Naive B cell (primary cell): ENCODE measurements at places on chromosomes 5 and 9.

- DNase-seq: no peak
These were observed 52.1 kb upstream of the ARL15 start for GRCh38 chr5:54362434-54362833.

DNA sequence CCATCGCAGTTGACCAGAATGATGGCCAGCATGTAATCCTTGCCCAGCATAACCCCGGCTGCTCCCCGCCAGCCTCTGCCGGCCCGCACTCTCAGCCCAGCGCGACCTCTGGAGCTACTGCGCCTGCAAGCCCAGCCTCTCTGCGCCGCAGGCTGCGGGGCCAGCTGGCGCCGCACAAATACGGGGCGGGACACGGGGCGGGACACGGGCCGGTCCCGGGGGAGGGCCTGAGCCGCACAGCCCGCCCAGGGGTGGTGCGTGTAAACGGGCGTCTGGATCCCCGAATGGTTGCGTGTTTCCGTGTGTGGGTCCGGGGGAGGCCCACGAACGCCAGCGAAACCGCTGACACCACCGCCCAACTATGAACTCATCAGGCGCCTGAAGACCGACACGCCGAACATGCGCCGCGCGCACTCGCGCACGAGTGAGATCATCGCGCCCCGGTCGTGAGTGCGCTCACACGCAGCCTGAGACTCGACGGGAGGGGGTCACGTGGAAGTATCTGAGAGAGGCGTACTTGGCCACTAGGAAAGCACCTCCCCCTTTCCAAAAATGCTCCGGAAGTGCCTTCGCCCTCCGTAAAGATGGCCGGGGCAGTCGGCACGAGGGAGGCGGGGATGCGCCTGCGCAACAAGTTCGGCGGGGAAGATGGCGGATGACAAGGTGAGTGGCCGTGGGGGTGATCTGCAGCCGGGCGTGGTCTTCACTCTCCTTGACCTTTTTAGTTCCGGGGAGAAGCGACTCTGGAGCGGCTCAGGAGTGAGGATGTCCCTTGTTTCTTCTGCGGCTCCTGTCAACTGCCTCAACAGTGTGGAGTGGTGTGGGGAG, at the start of the genes APBB3 and SLC35A4:
APBB3 (minus strand) TSS at position 403 of the 828 bp plus-strand sequence; CDS start at position 50, 353 bp downstream.
SLC35A4 (plus strand) TSS at position 633 of the 828 bp plus-strand sequence. CDS start 2,342 bp downstream, outside the sequence.
- DNase-seq: peak; percentile 98

DNA sequence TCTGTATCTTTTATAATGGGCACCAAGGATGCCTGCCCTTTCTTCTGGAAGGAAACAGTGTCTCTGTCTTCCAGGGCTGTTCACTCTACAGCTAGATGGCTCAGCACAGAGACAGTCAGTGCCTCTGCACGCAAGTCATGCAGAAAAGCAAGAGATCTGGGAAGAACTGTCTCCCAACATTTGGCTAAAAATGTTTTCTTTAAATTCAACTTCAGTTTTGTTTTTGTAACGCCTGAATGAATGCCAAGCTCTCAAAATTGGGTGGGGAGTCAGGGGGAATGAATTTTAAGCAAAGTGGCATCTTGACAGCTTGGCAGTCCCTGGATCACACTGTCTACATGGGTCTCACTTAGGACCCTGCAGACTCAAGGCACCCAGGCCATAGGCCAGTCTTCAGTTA, 12.6 kb downstream of the OLFML2A start:
- DNase-seq: no peak

GRCh38 chr5:179729727-179730126, 2.9 kb upstream of the MAML1 start:
- DNase-seq: no peak

DNA sequence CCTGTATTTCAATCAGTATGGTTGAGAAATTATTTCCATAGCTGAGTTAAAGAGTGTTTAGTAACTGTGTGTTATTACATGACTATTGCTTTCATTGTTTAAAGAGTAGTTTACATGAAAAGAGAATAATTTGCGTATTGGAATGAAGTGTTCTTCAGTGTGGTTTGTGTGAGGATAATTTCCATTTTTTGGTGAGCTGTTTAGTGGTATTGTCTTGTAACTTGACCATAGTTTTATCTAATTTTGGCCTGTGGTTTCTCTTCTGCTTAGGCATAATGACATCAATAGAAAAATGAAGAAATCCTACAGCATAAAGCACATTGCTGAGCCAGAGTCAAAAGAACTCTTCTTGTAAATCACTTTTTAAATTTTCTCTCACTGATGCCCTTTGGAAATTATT, 151.2 kb downstream of the SNCAIP start:
- no peak for DNase-seq

GRCh38 chr9:126451316-126451885, 124.8 kb downstream of the MVB12B start:
- DNase-seq: no peak

- DNase-seq: no peak
These were observed 125.9 kb upstream of the SARDH start for GRCh38 chr9:133864011-133864410.

- DNase-seq: no peak
These were observed 200.6 kb downstream of the DCP2 start for GRCh38 chr5:113177225-113177624.

- no peak for DNase-seq
These were observed 7.9 kb upstream of the ZNF608 start for GRCh38 chr5:124754206-124754927.

DNA sequence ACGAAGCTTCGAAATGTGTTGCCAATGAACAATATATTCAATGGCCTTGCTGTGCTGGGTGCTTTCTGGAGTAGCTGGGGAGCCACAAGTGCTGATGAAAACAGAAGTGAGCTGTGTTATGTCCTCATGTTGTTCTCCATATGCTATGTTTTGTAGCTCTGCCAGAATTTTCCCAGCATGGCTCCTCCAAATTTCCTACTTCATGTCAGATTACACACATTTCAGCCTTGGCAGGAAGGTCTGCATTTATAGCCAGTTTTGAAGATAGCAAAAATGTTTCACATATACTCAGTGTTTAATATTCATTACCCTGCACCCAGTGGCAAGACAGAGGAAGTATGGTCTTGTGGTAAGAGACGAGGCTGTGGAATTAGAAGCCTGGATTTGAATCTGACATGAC, 22.6 kb upstream of the NMUR2 start:
- no peak for DNase-seq

- no peak for DNase-seq
These were observed 136.9 kb downstream of the DIRAS2 start for GRCh38 chr9:90505695-90506094.

DNA sequence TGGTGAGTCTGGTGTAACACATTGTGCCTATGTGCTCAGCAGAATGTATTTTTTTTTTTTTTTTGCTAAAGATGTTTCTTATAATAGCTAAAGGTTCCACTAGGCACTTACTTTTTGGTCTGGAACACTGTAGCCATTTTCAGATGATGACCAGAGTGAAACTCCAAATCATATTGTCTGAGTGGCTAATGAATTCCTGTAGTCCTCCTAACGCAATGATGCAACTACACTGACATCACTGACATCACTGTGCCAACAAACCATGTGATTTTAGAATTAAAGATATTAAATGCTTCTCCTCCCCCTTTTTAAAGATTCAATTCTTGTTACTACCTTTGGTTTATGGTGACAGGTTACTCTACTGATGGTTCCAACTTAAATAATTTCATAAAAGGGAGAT, 28.8 kb downstream of the JAKMIP2 start:
- no peak for DNase-seq

- DNase-seq: no peak
These were observed 13.9 kb downstream of the MROH2B start for GRCh38 chr5:41057231-41057630.

- DNase-seq: no peak
These were observed 311.2 kb downstream of the TRIM32 start for GRCh38 chr9:116998305-116998704.

DNA sequence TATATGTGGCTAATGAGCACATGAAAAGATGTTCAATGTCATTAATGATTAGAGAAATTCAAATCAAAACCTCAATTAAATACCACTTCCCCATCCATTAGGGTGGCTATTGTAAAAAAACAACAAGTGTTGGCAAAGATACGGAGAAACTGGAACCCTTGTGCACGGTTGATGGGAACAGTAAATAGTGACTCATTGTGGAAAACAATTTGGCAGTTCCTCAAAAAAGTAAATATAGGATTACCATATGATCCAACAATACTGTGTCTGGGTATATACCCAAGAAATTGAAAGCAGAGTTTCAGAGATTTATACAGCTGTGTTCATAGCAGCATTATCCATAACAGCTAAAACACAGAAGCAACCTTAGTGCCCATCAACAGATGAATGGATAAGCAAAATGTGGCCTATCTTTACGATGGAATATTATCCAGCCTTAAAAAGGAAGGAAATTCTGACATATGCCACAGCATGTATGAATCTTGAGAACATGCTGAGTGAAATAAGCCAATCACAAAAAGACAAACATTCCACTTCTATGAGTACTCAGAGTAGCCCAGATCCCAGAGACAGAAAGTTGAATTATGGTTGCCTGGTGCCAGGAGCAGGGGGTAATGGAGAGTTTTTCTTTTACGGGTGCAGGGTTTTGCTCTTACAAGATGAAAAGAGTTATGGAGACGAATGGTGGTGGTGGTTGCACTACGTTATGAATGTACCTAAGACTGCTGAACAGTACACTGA, 41.4 kb upstream of the LRRC14B start:
- DNase-seq: no peak

DNA sequence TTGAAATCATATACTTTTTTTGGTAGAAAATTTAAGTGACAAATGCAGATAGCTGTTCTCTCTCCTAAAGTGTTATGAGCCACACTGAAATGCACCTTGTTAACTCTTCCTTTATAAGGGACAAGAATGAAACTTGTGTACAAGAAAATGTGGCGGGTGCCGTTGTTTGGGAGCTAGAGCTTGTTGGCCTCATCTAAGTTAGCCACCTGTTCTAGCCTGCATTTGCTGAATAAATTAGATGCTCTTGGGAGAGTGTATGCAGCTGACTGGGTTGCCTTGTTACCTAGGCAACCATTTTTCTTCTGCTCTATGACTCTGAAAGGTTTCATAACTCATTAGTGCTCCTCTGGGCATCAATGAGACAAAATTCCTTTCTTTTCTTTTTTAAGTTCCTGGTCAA, 174.3 kb downstream of the TAF11L14 start:
- no peak for DNase-seq

GRCh38 chr5:137462816-137463520, 36.2 kb downstream of the SPOCK1 start:
- no peak for DNase-seq

DNA sequence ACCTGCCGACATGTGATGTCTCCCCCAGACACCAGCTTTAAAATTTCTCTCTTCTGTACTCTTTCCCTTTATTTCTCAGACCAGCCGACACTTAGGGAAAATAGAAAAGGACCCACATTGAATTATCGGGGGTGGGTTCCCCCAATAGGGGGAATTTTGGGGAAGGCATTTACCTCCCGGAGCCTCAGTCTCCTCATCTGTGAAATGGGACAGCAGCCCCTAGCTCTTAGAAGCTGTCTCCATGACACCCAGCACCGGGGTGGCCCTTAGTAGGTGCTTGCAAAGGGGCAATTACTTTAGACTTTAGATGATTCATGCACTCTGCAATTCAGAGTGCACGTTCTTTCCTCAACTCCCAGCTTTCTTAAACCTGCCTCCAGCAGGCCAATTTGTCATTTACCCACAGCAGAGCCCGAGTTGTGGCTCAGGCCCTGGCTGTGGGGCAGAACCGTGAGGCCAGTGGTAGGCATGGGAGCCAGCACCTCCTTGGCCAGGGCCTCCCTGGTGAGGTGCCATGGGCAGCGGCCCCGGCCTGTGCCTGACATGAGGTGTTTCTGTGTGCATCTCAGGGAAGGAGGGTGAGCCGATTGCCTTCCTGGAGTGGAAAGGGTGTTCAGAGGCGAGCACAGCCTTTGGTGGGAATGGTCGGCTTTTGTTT, 51.7 kb downstream of the SH3PXD2B start:
- no peak for DNase-seq

DNA sequence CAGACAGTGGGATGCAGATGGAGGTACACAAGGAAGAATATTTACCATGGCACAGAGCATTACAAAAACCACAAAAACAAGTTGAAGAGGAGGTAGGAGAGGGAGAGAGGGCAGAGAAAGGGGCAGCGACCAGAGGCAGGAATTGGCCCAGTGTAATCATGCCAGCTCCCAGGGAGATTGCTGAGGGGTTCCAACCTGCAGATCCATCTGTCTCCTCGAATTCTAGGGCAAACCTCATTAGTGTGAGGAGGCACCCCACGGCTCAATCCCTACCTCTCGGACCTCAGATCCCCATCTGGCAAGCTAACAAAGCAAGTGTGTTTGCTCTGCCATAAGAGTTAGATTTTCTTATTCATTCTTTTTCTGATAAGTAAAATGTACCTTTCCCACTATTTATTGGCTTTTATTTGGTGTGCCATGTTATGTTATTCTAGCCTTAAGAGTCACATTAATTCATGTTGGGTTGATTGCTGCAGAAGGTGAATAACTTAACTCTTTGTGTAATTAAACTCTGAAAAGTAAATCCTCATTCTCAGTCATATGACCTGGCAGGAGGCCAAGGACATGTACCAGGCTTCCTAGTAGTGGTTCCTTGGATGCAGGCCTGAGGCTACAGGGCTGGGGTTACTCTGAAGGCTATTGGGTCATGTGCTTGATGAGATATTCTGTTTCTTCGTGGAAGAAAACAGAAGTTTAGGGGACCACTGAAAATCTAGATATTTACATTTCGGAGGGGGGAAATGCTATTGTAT, 315.2 kb upstream of the ATP10B start:
- no peak for DNase-seq

- DNase-seq: no peak
These were observed 46.7 kb upstream of the CDKN2AIPNL start for GRCh38 chr5:134458234-134459009.

GRCh38 chr5:74889523-74890105, 23.4 kb upstream of the FAM169A start:
- DNase-seq: no peak

GRCh38 chr5:80372780-80373179, 35.1 kb upstream of the ZFYVE16 start:
- DNase-seq: no peak

GRCh38 chr9:2086971-2087370, 71.8 kb downstream of the SMARCA2 start:
- DNase-seq: no peak

DNA sequence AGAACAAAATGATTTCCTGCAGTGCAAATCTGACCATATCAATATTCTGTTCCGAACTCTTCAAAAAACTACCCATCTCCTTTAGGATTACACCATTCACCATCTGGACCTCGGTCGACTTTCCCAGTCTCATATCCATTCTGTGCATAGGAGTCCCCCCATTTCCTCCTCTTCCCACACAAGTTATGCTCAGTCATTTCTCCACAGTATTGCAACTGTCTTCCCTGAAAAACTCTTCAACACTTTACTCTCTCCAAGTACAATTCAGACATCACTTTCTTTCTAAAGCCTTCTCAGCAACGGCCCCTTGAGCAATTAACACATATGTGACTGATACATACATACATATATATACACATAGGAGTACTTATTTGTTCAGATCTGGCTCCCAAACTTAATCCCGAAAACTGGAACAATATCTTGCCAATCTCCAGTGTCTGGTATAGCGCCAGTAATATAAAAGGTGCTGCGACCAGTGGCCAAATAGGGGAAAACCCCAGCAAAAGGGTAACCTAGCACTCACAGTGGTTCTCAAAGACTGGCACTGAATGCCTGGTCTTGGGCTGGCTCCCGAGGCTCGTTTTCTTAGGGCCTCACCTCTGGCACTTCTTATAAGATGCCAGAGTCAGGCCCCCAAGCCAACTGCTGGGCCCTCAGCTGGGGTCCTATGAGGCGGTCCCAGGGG, 629 bp downstream of the ZBTB26 start:
- DNase-seq: no peak

- no peak for DNase-seq
These were observed 331.9 kb upstream of the RFX3 start for GRCh38 chr9:3857673-3858072.
